T-helper 17 cell (primary cell): ENCODE measurements at places on chromosomes 13 and 19.

GRCh38 chr19:989381-990081, 5.4 kb downstream of the WDR18 start:
- no peak for DNase-seq

DNA sequence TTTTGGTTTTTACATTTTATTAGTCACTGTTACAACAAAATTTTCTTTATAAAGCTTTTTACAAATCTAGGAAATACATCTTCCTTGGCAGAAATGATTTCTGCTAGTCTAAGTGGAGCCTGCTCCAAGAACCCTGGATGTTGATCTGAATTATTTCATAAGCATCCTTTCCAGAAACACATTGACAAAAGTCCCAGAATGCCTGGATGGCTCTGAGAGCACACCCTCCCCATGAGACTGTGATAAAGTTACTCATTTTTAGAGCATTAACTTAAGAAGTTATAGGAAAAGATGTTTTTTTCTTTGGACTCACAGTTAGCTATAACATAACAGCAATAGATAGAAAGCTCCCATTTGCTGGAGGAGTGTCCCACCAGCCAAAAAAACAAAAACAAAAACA, 559.6 kb upstream of the SPRY2 start:
- no peak for DNase-seq

GRCh38 chr13:74026753-74027152, 107.5 kb downstream of the KLF12 start:
- peak; percentile 47 for DNase-seq

GRCh38 chr13:36516225-36516624, 83.9 kb downstream of the CCNA1 start:
- DNase-seq: no peak

GRCh38 chr19:925526-926322, at the start of gene ARID3A:
Gene ARID3A (plus strand): TSS chr19:926035. CDS start chr19:929529, 3,494 bp downstream.
- DNase-seq: peak; percentile 65

GRCh38 chr13:25468325-25469168, 96.8 kb downstream of the ATP8A2 start:
- DNase-seq: no peak
